ENCODE measurements at places on chromosomes 13 and 19.

DNA sequence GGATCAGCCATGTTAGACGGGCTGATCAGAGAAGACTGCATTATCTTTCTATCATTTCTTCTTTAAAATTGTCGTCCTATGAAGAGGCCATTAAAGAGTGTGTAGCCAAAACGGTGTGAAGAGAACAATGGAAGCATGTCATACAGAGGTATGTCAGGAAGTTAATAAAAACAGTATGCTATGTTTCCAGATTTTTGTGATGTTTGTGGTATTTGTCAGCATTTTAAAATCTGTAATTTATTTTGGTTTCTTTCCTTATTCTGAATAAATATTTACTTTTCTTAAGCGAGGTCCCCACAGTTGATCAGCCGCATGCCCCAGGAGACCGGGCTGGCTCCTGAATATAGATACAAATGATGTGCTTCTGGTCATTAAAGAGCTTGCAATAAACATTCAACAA is 142.9 kb upstream of the SERP2 start:
- DNase-seq = no peak

DNA sequence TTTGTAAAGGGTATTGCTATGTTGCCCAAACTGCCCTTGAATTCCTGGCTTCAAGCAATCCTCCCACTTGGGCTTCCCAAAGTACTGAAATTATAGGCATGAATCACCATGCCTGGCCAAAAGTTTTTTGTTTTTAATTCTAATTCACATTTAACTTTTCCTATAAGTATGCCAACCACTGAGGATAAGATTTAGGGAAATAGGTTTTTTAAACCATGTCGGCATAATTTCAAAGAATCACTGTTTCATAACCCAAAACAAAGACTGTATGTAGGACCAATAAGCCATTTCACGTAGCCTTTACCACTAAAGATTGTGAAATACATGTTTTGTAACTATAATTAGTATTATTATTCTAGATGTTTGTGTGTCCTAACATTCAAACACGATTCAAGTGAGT is 8.2 kb downstream of the ZDHHC20 start:
- DNase-seq = no peak

GRCh38 chr19:40512473-40513344 is 45.9 kb downstream of the SPTBN4 start:
- DNase-seq = no peak

- DNase-seq = no peak
These were observed 109.5 kb downstream of the KCNRG start for GRCh38 chr13:50124536-50125303.

DNA sequence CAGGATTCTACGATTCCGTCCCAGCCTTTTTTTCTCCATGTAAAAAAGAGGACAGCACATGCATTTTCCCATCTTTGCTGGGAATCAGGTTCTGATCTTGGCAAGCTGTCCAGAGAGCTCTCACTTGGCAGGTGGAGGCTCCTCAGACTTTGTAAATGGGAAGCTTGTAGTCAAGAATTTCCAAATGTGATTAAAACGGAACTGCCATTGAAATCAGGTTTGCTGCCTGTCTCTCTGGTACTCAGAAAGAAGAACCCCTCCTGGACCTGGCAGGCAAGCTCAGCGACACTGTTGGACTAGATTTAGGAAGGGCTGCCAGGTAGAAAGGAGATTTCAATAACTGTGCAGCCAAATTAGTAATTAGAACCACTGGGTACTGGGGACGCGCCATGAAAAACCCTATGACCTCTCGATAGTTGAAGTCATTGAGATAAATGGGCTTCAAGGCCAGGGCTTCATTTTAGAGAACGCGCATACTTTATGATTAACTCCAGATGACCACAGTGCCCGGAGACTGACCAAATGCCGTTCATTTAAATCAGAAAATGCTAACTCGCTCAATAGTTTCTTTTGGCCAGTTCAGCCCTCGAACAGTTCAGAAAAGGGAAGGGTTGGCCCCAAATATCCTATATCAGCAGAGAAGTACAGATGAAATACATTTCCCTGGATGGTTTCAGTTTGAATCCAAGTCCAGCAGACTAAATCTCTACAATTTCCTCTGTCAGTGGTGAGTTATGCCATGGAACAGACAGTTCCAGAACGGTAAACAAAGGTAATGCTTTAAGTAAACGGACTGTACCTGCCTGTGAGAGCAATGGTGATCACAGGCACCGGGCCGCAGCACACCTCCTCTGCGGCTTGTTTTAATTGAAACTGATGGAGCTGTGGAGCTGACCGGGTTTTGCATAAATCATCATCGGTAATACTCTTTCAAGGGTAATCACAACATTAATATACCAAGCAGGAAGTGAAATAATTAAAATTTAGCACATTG is 517.4 kb downstream of the RFC3 start:
- no peak for DNase-seq

GRCh38 chr19:47124937-47125668 is 5.5 kb upstream of the SAE1 start:
- DNase-seq = no peak

- DNase-seq = no peak
These were observed 188.2 kb upstream of the RFC3 start for GRCh38 chr13:33629605-33630360.

- no peak for DNase-seq
These were observed 111.0 kb upstream of the KL start for GRCh38 chr13:32905063-32905863.

DNA sequence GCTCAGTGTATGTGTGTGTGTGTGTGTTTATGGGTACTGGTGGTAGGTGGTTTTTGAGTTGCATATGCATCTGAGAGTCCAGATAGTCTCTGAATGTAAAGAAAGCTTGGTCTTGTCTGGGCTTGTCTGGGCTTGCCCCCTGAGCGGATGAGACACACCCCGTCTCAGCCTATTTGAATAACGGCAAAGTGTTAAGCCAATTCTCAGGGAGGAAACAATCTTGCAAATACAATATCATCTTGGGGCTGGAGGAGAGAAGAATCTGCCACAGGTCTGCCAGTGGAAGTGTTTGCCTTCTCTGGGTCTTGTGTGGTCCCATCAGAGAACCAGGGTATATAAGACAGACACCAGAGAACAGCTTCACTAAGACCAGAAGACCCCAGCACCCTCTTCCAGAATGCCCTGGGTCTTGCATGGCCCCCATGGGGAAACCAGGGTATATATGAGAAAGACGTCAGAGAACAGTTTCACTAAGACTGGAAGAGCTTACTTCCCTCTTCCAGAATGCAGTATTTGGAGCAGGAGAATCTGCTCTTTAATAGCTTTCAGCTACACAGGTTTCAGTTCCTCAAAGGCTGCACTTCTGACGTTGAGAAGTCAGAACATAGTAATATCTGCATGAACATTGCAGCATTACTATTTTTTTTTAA is 13.3 kb downstream of the CD70 start:
- no peak for DNase-seq

DNA sequence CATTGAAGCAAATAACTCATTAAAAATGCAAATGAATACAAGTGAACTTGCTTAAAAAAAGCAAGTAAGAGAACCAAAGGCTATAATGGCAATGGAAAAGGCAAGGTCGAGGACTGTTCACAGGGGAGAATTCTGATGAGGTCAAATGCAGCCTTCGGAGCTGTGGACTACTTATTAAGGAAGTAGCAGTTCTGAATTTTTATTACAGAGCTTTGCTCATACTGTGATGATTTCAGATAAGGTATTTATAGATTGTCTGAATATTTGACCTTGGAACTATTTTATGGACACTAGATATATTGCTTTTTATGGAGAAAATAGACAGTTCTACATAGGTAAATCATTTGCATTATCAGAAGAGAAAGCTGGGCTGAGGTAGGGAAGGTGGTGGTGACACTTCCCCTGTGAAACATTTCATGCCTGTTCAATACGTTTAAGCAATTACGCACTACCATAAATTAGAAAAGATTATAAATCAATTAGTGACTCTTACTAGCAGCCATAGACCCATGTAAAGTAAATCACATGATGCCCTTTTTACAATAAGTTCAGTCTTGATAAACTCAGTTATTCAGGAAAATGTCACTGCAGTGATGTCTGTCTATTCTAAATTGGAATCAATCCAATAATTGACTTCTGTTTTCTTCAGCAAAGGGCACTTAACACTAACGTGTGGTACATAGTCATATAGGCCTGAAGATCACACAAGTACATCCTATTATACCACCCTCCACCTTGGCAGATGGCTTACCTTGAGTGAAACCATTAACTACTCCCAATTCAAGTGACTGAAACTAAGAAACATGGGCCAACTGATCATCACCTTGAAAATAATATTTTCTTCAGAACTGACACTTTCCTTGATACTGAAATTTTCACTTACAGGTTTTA is 260.0 kb downstream of the KLF12 start:
- no peak for DNase-seq

GRCh38 chr13:66659701-66660467 is 570.3 kb downstream of the PCDH9 start:
- DNase-seq = no peak

GRCh38 chr13:73715114-73715910 is 418.9 kb downstream of the KLF12 start:
- no peak for DNase-seq

DNA sequence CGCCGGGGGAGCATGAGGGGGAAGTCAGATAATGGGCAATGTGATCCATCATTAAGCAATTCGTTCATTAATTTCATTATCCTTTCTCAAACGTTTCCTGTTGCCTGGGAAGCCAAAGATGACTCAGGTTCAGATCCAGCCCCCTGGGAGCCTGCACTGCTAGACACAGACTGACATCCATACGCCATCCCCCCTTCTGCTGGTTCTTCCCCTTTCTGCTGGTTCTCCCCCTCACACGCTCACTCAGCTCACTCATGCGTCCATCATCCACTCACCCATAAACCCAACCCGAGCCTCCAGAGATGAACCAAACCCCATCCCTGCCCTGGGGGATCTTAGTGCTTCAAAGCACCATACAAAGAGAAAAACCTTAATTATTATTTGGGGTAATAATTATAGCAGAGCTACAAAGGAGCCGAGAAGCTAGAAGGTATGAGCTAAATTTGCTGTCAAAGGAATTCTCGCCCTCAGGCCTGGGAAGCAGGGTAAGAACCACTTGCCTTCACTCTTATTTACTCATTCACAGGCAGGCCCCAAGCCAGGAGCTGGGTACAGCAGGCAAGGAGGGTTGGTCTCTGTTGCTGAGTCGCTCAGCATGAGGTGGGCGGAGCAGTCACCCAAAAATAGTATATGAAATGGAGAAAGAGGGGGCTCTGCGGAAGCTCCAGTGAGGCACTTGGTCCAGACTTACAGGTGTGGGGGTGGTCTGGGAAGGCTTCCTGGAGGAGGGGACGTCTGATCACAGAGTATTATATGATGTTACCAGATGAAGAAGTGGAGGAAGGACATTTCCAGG is 7.0 kb upstream of the ZNF444 start:
- DNase-seq = no peak

DNA sequence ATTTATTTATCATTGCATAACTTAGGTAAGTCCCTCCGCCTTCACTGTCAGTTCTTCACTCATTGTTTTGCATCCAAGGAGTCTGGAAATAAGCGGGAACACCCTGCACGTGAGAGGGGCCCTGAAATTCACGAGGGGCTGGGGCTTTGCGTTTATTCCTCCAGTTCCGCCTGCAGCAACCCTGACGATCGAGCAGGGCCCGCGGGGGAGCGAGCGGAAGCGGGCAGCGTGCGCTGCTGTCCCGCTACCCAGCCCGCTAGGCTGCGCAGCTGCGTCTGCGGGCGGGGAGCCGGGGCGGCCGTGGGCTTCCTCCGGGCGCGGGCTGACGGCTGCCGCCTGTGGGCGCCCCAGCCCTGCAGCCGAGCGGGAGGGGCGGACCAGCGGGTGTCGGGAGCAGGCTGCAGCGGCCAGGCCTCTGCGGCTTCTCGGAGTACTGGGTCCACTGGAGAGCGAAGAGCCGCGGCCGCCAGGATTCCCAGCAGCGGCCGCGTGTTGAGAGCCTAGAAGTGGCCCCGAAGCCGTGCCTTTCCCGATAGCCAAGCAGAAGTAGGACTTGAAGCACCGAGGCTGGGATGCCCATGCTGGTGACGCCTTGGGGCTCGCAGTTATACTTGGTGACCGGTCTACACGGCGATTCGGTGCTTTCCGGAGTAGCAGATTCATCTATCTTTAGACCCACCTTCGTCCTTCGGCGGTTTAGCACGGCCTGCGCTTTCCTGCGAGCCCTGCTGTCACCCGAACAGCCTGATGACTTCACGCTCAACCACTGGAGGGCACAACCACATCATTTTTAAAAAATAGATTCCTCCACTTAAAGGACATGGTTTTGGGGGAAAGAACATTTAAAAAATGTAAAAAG is 32.9 kb upstream of the SACS start:
- DNase-seq = no peak

- DNase-seq = no peak
These were observed 34.4 kb downstream of the GSX1 start for GRCh38 chr13:27826379-27827353.

DNA sequence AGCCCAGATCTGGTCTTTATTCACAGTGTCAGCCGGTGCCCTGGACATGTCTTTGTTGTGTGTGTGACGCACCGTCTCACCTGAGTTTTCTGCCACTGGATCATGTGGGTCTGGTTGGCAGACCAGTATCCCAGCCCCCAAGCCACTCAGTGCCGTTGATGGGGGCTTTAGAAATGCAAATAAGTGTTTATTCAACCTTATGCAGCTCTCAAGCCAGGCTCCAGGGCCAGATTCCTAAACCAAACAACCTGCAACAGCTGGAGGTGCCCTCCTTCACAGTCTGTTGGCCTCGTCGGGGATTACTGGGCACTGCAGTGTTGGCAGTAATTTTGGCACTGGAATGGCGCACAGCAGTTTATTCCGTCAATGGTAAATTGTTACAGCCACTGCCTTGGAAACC is 21.6 kb downstream of the FAM124A start:
- DNase-seq = no peak

- DNase-seq = no peak
These were observed 402.3 kb upstream of the SLITRK6 start for GRCh38 chr13:86201477-86201876.

- no peak for DNase-seq
These were observed 48.7 kb downstream of the ZIC5 start for GRCh38 chr13:99922631-99923404.

GRCh38 chr19:15441317-15441716 is 8.4 kb downstream of the WIZ start:
- no peak for DNase-seq

- DNase-seq = no peak
These were observed 25.6 kb downstream of the LRCH1 start for GRCh38 chr13:46578590-46578975.

- DNase-seq = no peak
These were observed 64.6 kb upstream of the KL start for GRCh38 chr13:32951580-32951979.

Data from esophagus squamous epithelium (tissue), 5 donors.